Natural killer cell (primary cell): ENCODE measurements at places on chromosomes 3 and 15.

GRCh38 chr3:7798276-7798675 lies 703.3 kb upstream of the LMCD1 start:
- no peak for DNase-seq

DNA sequence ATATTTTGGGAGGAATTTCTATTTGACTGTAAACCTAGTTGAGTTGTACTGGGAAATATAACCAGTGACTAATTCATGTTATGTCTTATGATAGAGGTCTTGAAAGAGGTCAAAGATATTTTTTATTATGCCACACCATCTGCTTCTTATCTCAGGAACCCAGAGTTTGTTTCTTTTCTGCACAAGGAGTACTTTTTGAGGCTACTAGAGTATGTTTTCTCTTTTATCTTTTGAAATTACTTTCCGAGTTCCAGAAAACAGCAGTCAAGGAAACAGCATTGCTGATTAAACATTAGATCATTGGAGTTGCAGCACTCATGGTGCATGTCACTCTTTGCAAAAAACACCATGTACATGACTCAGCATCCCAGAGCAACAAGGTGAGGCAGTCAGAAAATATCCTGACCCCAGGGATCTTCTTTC lies 645.8 kb upstream of the NR2F2 start:
- DNase-seq: no peak

- no peak for DNase-seq
Measured at GRCh38 chr15:79593119-79593869, 161.2 kb downstream of the MINAR1 start.

DNA sequence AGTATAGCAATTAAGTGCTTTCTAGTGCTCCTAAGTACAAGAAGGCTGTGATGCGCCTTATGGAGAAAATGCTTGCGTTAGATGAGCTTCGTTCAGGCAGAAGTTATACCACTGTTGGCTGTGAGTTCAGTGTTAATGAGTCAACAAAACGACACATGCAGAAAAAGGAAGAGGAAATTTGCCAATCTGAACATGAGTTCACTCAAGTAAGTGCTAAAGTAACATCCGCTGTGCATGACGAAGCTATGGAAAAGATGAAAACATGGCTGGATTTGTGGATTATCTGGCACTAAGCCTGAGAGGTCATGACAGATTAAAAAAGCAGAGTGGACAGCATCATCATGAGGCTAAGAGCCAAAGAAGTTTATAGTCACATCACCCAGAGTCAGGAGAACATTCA lies 36.9 kb downstream of the SH3BP5 start:
- no peak for DNase-seq

- DNase-seq: no peak
Measured at GRCh38 chr3:76765511-76765910, 274.4 kb upstream of the ROBO2 start.
